ENCODE measurements at places on chromosomes 4 and X. TPM values are rescaled to one million over a fixed set of nuclear protein-coding genes. Genes with fewer than 3 reads are reported as not detected.

Gene IQCM
- total RNA-seq = not detected

Gene PAK3
- total RNA-seq = 2.2 TPM

Gene PLAC8
- not detected for total RNA-seq

Gene FDCSP
- total RNA-seq = not detected

Gene DMRTC1
- not detected for total RNA-seq

Gene PPARGC1A
- total RNA-seq = not detected

Gene KLF8
- under 0.01 TPM for total RNA-seq

Gene IL1RAPL1
- 9.0 TPM for total RNA-seq

Gene CD40LG
- not detected for total RNA-seq

Gene TMEM154
- total RNA-seq = 9.8 TPM

Gene PHKA2
- total RNA-seq = 13.4 TPM

Gene PLP2
- 4.8 TPM for total RNA-seq

Gene IL13RA2
- total RNA-seq = 63.2 TPM

Gene MAGED4
- total RNA-seq = 53.1 TPM

Gene VCX
- total RNA-seq = not detected

Gene MAGEB10
- not detected for total RNA-seq

Gene FGF5
- total RNA-seq = 33.6 TPM

Gene ETDA
- total RNA-seq = not detected

Gene HPGD
- total RNA-seq = 0.30 TPM

Gene AREG
- not detected for total RNA-seq

Gene CLDN22
- total RNA-seq = not detected

Gene NWD2
- not detected for total RNA-seq

Gene TEX13B
- total RNA-seq = not detected

Gene HS3ST1
- total RNA-seq = under 0.01 TPM

Gene TLR10
- not detected for total RNA-seq

Gene CXorf65
- not detected for total RNA-seq
